ENCODE measurements at places on chromosomes 4 and X.

DNA sequence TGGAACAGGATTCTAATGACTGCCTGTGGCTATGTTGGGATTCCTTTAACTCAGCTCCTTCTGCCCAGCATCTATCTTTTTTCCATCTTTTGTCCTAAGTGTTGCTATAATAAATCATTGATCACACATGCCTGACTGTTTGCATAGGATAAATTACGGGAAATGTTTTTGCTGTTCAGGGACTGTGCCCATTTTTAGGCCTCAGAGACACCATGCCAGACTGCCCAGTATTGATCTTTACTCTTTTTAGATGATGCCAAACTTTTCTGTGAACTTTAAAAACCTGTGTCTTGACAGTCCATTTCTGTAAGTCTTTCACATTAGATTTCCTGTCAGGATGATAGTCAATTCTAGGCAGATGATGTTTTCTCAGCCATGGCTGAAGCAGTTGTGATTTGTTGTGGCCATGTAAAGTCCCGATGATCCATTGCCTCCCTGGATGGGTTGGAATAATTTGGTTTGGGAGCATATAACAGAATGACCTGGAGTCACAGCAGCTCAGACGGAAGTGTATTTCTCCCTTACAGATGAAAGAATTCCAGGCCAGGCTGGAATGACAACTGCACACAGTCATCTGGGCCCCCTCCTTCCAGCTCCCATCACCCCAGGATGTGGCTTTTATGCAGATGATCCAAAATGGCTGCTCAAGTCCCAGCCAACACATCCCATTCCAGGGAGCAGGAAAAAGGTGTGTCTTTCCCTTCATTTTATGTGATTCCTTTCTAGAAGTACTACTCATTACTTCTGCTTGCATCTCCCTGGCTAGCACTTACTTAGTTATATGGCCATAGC is 3.4 kb downstream of the HTT-AS start:
- DNase-seq, result no peak

GRCh38 chr4:159252491-159252890 is 149.6 kb downstream of the RAPGEF2 start:
- DNase-seq, result peak; percentile 45

- DNase-seq, result peak; percentile 16
Measured at GRCh38 chr4:77893451-77893850, 30.8 kb downstream of the MRPL1 start.

- no peak for DNase-seq
Measured at GRCh38 chr4:106273831-106274230, 42.2 kb downstream of the TBCK start.

GRCh38 chrX:51395810-51396728 is 63.4 kb downstream of the NUDT10 start:
- DNase-seq, result peak; percentile 51

DNA sequence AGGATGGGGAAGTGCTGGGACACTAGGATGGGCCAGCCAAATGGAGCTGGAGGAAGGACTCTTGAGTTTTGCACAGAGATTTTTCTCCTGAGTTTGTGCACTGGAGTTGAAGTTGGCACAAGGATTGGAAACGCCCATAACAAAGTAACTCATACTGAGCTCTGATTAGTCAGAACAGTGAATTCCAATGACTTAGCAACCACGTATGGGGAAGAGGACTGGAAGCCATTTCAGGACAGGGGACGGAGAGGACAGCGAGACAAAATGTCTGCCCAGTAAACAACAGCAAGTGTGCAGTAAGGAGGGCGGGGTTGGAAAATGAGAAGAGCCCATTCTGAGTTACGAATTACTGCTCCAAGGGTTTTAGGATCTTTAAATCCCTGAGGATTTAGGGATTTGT is 5.9 kb downstream of the RIPPLY1 start:
- DNase-seq, result no peak

DNA sequence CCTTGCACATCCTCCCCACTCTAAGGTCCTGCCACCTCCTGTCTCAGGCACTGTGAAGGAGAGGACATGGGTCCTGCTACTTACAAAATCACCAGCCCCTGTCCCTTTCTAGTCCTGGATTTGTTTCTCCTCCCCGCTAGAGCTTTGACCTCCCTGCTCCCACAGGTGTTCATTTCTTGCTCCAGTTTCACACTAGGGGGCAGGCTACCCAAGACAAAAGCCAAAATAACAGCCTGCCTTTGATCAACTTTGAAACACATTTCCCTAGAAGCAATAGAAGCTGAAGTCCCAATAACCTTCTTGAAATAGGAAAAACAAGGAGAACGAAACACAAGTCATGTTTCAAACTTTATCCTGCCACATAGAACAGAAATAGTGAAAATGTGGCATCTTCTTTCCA is 164.4 kb downstream of the QDPR start:
- DNase-seq, result peak; percentile 51
